ENCODE measurements at places on chromosomes 4 and X.

- DNase-seq = peak; percentile 42
These were observed 36.9 kb upstream of the ATOH1 start for GRCh38 chr4:93791570-93792195.

DNA sequence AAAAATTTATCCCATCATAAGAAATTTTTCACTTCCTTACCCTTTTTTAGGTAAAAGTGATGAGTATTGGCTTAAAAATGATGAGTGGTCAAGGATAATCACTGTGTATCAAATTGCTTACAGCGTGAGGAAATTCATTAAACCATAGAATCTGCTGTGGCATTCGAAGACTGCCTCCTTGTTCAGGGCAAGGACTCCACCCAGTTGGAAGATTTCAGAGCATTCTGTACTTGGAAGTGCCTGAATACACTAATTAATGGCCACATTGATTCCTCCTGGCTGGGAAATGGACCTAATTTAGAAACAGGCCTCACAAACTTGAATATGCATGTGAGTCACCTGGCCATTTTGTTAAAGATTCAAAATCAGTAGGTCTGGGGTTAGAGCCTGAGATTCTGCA lies 83.2 kb downstream of the HHIP start:
- DNase-seq = no peak

DNA sequence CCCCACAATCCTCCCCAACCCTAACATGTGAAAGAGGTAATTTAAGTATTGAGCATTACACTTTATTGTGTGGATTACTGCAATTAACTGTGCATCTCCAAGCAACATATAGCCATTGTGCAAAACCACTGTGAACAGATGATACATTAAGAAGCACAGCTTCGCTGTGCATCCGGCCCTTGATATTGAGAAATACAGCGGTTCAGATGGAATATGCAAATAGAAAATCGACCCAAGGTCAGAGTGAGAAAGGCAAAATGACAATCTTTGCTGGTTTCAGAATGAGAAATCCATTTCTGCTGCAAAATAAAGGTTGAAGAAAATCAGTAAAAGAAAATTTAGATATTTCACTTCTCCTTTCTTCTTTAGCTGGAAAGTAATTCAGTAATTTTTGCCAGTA lies 805.9 kb upstream of the GRID2 start:
- no peak for DNase-seq

DNA sequence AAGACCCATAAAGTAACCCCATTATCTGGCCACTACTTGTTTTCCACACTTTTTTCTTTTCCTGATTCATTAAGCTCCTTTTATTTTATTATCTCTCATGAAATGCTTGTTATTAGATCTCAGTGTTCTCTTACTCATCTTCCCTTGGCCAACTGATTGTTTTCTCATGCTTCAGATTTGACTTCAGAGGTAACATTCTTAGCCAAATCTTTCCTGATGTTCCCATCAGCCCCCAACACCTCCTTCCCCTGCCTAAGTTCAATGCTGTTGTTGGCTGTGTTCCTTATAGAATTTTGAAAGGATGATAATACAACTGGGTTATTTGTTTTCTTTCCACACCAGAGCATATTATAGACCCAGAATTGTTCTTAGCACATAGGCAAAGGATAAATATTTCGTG lies 75.6 kb downstream of the BMPR1B start:
- no peak for DNase-seq

DNA sequence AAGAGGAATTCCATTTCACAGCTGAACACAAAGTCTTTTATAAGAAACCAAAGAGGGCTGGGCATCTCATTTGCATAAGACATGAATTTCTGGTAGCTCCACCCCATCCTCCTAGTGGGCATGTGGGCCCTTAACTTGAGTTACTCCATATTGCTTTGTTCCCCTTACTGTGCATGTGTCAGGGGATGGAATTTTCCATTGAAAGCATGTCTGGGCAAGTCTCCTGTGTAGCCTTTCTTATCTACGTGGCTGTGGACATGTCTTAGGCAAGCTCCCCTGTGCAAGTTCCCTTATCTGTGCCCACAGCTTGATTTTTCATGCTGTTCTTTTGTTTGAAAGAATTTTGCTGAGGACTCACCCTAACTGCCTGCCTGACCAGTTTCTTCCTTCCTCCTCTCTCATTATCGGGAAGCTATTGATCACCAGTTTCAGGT lies 123.5 kb upstream of the JADE1 start:
- DNase-seq = no peak

DNA sequence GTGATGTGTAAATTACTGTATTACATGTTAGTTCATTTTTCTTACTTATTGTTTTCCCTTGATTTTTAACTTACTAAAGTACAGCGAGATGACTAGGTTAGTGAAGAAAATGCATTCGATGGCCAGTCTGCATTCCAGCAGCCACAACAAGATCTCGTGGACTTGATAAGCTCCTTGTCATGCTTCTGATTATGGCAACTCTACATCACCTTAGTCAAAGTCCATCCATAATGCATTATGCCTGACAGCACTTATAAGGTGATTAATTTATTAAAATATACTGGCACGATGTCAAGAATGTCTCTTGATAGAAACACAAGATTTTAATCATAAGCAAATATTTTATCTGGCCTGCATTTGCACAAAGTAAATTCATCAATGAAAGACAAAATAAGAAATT lies 109.9 kb upstream of the NAP1L5 start:
- DNase-seq = no peak

GRCh38 chrX:123854329-123854728 lies 5.5 kb upstream of the XIAP start:
- DNase-seq = peak; percentile 24

GRCh38 chr4:20428436-20429160 lies 176.9 kb downstream of the SLIT2 start:
- DNase-seq = peak; percentile 22

DNA sequence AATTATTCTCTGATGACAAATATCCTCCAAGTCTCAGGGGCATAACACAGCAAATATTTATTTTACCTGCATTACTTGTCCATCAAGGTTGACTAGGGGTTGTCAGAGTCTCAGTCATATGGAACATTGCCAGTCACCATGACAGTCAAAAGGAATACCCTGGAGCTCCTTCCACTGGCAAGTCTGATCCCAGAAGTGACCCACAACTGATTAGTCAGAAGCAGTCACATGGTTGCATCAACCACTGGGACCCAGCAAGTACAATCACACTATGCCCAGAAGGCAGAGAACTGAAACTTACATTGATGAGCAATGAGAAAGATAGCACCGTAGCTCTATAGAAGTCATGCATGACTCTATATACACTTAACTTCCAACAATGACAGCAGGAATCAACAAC lies 41.9 kb upstream of the SOD3 start:
- peak; percentile 88 for DNase-seq

DNA sequence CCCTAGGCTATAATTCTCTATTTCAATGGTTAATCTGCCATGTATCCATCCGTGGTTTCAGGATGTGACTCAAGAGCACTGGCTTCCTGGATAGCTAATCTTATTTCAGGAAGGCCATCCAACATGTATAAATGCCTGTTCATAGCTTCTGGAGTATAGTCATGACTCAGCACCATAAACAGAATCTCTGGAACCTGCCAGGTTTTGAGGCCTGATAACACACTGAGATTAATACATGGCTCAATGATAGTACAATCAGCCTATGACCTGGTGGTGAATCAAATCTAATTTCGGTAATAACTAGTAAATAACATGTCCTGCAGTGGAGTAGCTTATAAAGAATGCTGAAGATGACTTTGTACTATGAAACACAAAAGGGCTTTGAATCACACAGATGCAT lies 5.7 kb upstream of the IL13RA2 start:
- peak; percentile 73 for DNase-seq

GRCh38 chrX:28966331-28966730 lies 379.1 kb downstream of the IL1RAPL1 start:
- no peak for DNase-seq

DNA sequence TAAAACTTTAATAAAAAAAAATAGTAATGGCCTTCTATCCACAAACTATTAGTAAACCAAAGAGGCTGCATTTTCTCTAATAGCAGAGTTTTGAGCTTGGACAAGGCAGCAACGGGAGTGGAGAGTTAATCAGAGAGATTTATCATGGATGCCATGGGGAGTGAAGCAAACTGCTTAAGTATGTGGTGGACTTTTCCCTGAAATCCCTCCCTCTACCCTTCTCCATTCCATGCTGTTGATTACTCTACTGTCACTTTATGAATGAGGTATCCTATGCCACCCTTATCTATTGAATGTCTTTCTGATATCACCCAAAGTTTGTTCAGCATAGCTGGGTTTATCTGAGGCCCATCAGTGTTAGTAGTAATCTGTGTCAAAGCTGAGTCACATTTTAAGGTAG lies 335.6 kb upstream of the TRAM1L1 start:
- DNase-seq = no peak
